ENCODE measurements at places on chromosomes 6 and 20.

GRCh38 chr6:137904822-137905617 lies 38.0 kb downstream of the TNFAIP3 start:
- DNase-seq: peak; percentile 20

- DNase-seq: no peak
Measured at GRCh38 chr20:38985603-38986170, 23.5 kb downstream of the DHX35 start.

DNA sequence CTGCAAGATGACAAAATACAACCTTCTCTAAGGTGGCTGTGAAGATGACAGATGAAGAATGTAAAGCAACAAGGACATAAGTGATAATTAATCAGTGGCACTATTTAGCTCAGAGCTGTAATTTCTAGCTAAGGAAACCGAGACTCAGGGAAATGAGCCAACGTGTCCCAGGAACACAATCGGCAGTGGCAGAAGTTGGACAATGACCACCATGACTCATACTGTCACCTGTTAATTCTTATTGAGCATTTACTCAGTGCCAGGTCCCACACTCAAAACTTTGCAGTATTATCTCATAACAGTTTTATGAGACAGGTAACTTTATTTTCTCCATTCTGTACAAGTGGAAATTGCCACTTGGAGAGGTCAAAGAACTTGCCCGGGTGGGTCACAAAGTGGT lies 55.8 kb downstream of the LAMA4 start:
- no peak for DNase-seq

GRCh38 chr6:41073968-41074691 lies 1.4 kb downstream of the NFYA start:
- DNase-seq: no peak

DNA sequence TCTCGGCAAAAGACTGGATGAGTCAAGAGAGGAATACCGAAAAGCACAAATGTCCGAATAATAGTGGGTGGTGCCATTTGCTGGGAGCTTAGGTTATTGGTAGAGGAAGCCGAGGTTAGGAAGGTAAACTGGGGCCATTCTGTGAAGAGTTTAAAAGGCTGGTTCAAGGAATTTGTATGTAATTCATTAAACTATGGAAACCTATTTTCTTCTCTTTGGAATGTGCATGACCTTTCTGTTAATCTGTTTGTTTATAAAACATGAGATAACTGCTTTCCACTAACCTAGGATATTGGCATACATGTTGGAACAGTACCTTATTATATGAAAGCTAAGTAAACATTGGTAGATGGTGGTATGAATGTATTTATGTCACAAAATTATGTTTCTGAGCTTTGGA lies 71.8 kb downstream of the LCA5 start:
- DNase-seq: no peak

GRCh38 chr6:113597231-113597583 lies 259.9 kb upstream of the MARCKS start:
- DNase-seq: no peak

DNA sequence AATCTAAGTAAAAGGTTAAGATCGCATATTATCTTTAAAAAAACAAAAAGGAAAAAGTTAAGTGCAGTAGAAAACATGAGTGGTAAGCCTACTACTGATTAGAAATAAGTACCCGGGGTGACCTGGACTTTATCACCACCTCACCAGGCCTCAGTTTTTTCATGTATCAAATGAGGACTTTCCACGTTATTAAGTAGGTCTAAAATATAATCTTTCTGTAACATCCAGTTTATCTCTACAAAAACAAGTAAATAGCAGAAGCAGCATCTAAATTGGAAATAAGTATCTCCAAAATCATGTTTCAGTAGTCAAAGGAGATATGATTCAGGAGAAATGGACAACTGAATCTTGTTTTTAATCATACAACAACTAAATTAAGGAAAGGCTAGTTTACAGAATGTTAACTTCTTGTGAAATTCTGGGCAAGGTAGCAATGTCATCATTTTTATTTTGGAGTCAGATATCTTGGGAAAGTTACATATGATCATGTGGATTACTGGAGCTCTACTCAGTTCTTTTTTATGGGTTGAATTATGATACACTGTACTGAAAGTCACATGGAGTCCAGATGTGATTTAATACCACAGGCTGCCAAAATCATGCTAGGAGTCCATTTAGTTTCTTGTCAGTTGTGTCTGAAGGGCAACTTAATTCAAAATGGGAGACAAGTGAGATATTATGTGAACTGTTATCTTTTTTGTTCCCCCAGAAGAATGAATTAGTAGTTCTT lies 114.7 kb upstream of the PRL start:
- no peak for DNase-seq

- no peak for DNase-seq
Measured at GRCh38 chr6:2611092-2611491, 139.6 kb downstream of the MYLK4 start.

- DNase-seq: peak; percentile 51
Measured at GRCh38 chr20:53445321-53445731, 148.3 kb downstream of the ZNF217 start.

DNA sequence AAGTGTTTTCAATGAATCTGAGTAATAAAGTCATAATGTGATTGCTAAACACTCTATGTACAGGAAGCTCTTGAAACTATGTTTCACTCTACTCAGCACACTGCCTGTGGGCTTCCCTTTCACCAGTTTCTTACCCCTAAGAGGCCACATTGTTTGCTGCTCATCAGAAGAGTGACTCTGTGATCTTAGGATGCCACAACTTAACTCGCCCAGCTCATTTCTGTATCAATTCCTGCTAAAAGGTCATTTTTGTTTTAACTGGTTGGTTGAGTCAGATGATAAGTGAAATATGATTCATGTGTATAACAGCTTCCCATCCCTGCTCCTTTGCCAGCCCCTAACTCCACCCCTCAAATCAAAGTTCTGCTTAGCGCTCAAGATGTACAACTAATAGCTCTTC lies 9.8 kb upstream of the NDUFAF4 start:
- no peak for DNase-seq

GRCh38 chr6:45736134-45736533 lies 279.5 kb downstream of the CLIC5 start:
- DNase-seq: no peak

DNA sequence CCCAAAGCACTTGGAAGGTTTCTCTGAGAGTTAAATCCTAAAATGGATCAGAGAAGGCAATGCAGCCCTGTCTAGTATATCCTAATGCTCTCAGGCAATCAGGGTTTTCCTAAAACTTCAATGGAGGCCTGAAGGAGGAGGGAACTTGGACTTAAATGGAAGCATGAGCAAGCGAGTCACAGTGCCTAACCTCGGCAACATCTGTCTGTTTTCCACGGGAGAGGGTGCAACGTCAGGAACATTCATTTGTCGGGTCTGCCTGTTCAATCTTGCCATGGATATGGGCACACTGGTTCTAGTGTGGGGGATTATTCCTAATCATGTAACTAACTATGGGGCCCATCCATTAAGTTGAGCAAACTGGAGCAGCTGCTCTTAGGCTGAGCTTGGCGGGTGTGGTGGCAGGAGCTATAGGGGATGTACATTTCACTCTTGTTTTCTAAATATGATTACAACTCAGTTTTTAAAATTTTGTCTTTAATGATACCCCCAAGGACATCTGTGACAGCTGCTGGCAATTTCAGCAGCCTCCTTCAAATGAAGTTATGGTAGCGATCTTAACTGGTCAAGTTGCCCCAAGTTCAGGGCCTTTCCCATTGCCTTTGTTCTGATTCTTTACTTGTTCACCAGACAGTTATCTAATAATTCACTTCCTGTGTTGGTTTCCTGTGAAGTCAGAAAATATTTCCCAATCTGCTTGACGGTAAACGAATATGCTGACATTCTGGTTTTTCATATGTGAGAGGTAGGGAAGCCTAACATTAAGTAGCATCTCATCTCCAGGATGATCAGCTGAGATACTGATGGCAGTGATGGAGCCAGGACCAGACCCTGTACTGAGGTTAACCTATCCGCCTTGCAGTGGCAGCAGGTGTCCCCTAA lies 21.6 kb downstream of the DSE start:
- no peak for DNase-seq

- no peak for DNase-seq
Measured at GRCh38 chr6:159728531-159728964, 1.2 kb downstream of the WTAP start.

- DNase-seq: no peak
Measured at GRCh38 chr20:58717278-58718091, 24.9 kb downstream of the NPEPL1 start.

GRCh38 chr20:22791877-22792525 lies 207.6 kb upstream of the FOXA2 start:
- DNase-seq: no peak

- no peak for DNase-seq
Measured at GRCh38 chr6:35716798-35717197, 20.0 kb upstream of the ARMC12 start.

DNA sequence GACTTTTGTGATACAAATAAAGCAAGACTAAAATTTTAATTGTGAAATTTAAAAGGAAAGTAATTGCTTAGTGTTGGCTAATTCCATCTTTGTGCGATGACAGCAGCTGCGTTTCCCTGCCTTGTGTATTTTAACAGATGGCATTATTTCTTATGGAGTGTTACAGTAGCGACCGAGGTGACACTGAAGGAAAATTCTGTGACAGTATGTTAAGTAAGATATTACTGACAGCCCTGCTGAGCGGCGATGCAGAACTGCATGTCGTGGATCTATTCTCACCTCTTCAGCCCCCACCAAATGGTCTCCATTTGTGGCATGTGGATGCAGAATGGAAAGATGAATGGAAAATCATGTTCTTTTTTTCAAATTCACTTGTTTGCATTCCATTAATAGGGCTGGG lies 289.4 kb downstream of the RNF144B start:
- no peak for DNase-seq

DNA sequence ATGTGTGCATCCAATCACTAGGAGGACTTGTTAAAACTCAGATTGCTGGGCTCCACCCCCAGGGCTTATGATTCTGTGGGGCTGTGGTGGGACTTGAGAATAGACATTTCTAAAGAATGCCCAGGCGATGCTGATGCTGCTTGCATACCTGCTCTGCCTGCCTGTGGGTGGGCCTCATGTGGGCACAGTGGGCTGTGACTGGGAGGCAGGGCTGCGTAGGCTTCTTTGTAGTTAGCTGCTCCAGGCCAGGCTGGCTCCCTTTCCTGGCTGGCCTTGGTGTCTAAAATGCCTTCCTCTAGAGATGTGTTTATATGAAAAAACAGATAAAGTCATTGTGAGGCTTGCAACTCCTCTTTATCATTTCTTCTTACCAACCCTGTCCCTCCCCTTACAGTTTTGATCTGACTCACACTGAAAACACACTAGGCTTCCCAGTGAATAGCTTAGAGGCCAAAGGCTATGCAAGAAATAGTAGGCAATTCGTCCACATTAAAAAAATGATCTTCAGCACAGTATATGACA lies 495.5 kb upstream of the MAP3K7 start:
- no peak for DNase-seq

- DNase-seq: no peak
Measured at GRCh38 chr6:74785236-74785635, 420.6 kb downstream of the COL12A1 start.

DNA sequence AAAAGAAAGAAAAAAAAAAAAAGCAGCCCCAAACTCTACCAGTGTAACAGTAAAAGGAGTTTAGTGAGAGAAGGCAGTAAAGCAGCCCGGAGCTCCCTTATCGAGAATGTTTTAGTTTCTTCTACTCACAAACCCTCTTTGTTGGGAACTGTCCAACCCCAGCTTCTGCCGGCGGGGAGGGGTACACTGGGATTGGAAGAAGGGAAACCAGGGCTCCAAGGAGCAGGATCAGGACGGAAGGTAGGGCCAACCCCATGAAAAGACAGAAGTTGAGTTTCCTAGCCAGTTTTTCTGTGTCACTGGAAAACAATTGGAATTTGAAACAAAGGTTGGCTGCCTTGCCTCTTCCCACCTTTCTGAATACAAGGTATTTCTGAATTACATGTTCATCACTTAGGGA lies 66.0 kb downstream of the KIZ start:
- DNase-seq: no peak

DNA sequence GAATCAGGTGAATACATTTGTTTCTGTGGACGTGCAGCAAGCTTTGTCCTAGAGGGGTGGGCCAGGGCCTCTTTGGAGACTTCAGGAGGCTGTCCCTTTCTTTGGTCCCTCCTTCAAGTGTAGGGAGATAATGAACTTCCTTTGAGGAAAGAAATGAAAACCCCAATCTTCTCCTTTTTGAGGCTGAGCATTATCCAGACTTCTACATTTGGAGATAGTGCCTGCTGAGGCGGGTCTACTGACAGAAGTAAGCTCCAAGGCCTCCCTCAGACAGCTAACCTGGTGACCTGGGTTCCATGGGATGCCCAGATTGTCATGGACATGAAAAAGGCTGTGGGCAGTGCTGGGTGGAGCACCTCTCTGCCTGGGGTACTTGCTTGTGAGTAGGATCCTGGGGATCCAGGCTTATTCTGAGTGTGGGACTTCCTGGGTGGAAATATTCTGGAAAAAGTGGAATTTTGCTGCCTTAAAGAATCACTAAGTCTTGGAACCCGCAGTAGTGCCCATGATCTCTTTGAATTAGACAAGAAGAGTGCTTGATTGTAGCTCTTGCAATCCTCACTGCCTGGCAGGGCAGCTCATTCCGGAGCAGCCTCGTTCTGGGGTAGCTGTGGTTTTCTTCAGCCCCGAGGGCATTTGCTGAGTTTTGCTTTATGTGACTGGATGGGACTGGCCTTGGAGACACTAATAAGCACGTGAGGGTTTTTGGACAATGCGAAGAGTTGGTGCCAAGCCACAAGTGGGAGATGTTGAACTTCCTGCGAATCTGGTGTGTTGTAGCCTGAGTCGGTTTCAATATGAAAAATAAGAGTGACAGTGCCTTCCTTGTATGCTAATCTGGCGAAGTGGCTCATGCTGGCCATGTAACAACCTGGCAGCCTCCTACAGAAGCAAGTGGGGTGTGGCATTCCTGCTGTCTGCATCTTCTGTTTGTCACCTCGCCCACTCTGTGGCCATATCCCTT lies 28.1 kb downstream of the SNRNP48 start:
- no peak for DNase-seq

DNA sequence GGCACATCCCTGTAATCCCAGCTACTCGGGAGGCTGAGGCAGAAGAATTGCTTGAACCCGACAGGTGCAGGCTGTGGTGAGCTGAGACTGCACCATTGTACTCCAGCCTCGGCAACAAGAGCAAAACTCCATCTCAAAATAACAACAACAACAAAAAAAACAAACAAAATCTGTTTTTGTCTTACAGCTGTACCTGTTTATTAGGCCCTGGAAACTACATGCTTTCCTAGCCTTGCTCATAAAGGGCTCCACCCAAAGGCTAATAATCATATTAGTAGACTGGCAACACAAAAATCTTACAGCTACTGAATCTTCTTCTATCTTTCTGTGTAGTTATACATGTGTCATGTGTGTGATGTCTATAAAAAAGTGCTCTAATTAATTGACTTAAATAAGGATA lies 503.9 kb upstream of the EYS start:
- DNase-seq: no peak

DNA sequence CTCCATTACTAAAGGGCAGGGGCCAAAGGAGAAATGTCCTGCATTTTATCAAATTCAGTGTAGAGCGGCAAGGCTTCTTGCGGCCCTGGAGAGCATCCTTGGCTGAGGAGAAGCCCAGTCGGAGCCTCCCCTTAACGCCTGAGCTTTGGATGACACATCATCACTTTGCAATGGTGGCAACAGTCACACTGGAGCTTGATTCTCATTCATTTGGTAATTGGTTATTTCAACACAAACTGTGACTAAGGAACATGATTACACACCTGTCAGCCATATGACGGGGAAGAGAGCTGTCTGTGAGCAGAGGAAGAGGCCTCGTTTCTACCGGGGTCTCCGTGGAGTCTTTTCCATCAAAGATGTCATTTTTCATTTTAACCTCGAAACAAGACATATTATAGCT lies 81.4 kb downstream of the SOBP start:
- DNase-seq: no peak

Measured in renal pelvis (tissue), 12 donors.